ENCODE measurements at places on chromosomes 7 and 10.

DNA sequence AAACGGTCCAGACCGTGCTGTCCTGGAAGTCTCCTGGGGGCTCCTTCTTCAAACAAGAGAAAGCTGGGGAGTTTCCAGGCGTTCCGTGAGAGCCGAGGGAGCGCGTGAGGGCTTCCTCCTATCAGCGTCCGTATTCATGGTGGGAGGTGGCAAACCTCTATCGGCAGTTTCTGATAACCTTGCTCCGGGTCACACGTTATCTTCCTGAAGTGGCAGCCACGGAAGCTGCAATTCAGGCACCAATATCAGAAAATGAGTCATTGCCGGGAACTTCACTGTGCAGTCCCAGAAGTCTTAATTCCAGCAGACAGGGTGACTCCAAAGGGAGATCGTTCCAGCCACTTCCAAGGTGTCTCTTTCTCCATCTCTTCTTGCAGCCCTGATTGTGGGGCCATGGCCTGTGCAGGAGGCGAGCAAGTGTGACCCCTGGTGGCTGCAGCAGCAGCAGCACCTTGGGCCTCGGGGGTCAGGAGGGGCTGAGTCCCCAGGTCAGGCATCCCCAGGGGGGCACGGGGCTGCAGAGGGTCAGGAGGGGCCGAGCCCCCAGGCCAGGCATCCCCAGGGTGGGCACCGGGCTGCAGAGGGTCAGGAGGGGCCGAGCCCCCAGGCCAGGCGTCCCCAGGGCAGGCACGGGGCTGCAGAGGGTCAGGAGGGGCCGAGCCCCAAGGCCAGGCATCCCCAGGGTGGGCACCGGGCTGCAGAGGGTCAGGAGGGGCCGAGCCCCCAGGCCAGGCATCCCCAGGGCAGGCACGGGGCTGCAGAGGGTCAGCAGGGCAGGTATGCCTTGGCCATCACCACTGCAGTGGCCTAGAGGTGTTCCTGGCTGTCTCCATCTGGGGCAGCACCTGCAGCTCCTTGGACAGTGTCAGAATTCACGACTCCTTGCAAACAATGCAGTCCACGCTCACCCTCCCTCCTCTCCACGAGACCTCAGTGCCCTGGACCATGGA is 538.7 kb downstream of the DNAJB6 start:
- DNase-seq = peak; percentile 43

DNA sequence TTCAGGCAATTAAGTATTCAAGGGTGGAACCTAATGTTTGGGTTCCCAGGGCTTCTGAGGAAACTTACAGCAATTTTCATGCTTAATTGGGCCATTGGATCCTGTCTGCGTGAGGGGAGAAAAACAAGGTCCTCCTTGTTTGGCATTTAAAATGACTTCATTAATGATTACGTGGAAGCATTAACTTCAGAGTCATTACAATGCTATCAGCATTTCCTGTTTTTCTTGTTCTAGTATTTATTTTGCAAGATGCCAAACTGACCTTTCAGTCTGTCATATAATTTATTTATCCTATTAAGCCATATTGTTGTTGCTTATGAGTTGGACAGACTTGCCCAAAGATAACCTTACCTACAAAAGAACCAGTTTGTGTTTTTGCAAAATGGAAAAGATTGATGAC is 324.1 kb upstream of the LRRN3 start:
- DNase-seq = no peak

- no peak for DNase-seq
Observed at GRCh38 chr10:60508037-60508436, 118.4 kb upstream of the ANK3 start.

DNA sequence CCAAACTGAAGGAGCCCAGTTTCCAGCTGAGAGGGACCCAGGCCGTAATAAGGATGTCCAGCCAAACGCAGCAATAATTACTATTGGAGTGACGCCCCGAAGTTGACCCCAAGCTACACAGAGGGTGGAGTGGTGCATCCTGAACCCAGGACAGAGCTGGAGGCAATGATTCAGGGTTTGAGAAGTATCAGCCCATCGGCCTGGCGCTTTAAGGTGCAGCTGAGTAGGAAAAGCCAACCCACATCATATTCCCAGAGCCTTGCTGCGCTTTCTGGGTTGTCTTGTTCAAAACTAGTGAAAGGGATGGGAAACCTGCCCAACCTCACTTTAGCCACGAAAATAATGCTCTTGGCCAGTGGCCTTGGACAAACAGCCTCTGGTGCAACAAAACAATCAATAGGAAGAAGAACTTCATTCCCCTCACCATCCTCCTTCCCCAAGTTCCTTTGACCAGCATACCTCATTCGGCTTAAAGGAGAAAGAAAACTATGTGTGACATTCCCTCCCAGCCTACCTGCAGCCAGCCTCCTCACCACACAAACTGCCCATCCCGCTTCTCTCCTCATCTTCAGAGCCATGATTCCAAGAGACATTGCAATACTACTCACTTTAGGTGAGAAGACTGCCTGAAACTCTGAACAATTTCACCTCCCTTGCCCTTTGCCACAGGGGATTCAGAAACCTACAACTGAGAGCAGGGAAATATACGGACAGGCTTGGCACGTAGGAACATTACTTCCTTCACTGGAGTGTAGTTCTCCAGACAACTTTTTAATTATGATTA is 217.2 kb upstream of the MKLN1 start:
- DNase-seq = peak; percentile 41

DNA sequence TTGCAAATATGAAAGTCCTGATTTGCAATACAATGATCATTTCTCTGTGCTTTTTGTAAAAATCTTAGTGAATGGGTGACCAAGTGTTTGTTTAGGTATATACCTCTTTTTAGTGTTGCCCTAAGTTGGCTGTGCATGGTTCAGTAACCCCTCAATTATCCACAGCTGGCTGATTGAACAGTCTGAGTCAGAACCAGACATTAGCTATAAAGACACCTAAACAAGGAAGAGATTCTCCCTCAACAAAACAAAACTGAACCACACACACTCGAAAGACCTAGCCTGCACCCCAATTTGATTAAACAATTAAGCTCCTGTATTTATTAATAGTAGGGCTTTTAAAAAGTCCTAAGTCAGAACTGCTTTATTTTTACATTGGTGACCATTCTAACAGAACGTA is 2.8 kb downstream of the RSBN1L start:
- peak; percentile 31 for DNase-seq

DNA sequence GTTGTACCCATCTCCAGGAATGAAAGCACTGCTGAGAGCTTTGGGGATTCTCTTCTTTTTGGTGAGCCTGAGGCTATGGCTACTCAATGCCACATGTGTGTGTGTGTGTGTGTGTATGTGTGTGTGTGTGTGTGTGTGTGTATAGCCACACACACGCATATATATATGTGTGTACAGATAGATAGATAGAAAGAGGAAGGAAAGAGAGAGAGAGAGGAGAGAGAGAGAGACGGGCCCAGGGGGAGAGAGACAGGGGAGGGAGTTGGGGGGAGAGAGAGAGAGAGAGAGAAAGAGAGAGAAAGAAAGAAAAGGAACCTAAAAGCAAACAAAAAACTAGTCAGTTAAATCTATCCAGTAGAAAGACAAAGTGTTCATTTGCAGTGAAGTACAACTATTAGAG is 8.3 kb downstream of the SLC13A4 start:
- no peak for DNase-seq

DNA sequence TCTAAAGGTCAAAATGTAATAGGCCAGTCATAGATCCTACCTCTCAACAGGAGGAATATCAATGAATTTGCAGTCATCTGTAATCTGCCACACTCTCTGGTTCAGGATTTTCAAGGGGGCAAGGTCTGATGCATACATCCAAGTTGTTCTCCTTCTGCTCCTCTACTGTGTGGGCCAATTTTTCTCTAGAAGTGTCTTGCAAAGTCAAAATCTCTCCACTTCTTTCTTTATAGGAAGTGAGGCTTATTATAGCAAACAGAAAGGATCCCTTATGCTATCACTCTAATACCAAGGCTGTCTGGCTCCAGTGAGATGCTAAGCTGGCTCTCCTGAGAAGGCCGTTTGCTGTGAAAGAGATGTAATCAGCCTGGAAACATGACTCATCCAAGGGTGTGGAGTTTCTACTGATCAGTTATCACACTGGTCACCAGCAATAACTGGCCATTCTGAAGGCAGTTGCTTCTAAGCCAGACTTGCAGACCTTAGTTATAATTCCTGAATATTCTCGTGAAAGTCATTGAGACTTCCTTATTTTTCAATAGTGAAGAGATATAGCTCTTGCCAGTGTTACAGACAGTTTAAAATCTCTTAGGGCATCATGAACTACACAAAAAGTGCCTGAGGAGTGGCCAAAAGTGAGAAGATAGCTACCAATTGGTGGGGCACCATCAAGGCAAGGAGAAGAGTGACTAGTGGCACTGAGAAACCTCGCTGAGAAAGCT is 43.2 kb upstream of the LRGUK start:
- no peak for DNase-seq

DNA sequence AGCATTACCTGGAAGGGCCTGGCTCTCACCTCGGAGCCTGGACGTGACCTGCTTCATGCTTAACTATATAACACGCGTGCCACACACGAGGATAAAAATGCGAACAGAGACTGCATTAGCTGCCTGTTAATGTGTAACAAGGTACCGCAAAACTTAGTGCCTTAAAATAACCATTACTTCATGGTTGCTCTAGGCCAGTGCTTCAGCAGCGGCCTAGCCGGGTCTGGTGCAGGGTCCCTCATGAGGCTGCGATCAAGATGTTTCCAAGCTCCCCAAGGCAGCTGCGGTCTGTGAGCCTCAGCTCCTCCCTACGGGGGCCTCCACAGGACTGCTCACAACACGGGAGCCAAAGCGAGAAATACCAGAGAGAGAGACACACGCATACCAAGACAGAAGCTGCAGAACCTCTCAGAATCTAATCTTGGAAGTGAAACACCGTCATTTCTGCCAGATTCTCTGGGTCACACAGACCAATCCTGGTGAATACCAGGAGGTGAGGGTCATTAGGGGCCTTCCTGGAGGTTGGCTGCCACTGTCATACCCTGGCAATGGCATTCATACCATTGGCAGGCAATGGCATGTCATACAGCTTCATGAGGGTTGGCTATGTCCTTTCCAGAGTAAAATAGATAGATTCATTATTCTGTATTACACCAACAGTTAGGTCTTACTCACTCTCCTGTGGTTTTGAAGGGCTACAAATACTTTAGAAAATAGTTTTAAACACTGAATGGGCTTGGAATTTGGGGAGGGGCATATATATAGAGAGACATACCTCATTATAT is 94.5 kb downstream of the HIPK2 start:
- no peak for DNase-seq

- no peak for DNase-seq
Observed at GRCh38 chr10:66564287-66564686, 361.5 kb upstream of the LRRTM3 start.

GRCh38 chr7:25124465-25125136 is 459 bp downstream of the CYCS start:
- no peak for DNase-seq

GRCh38 chr7:84666651-84667050 is 472.1 kb upstream of the SEMA3A start:
- DNase-seq = no peak

DNA sequence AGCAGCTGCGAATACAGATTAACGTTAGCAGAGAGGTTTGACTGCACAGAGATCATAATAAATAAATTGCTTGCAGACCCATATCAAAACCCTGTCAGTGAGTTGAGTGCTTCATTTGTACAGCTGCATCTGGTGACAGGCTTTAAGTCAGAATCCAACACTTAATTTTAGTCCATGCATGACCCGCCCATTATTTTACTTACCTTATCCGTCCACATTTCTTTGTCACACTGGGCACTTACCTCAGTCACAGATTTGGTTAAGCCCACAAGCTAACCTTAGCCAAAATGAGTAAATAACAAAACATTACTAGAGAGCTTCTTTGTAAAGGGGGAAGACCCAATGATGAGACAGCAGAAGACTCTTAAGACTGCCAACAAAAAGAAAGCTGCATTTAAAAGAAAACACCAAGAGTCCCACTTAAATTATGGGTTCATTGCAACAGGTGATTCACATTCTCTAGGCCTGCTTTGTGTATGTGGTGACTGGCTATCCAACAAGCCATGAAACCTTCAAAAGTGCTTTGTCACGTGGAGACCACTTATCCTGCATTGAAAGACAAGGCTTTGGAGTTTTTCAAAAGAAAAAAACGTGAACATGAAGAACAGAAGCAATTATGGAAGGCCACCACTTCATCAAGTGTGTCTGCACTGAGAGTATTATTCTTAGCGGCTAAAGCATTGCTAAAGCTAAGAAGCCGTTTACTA is 32.2 kb downstream of the PHTF2 start:
- no peak for DNase-seq

- DNase-seq = peak; percentile 86
Observed at GRCh38 chr7:102431617-102432298, 1.6 kb upstream of the ORAI2 start.

- no peak for DNase-seq
Observed at GRCh38 chr7:7884855-7885254, 83.7 kb upstream of the GLCCI1 start.

DNA sequence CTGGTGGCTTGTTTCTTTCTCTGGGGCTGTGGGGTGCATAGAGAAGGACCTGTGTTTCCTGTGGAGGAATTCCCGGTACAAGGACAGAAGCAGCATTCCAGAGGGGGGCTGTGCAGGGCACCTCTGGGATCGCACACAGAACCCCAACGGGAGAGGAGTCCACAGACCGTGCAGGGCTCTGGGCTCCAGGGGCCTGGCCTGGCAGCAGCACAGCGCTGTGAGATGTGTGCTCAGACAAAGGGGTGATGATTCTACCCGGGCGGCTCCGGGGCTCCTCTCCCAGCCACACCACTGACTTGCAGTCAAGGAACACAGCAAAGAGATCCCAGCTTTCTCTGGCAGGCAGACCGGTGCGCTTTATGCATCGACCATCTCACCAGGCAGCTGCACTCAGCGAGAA is 6.9 kb upstream of the SHH start:
- no peak for DNase-seq

GRCh38 chr7:2471022-2471329 is 5.2 kb downstream of the GRIFIN start:
- no peak for DNase-seq

GRCh38 chr7:46003896-46004875 is 83.1 kb upstream of the IGFBP3 start:
- DNase-seq = no peak

- DNase-seq = no peak
Observed at GRCh38 chr7:90678986-90679385, 82.9 kb downstream of the CDK14 start.

- no peak for DNase-seq
Observed at GRCh38 chr7:16357921-16358320, 63.4 kb downstream of the CRPPA start.

GRCh38 chr10:13724484-13724883 is 137.7 kb downstream of the PRPF18 start:
- DNase-seq = no peak

- DNase-seq = no peak
Observed at GRCh38 chr7:69130396-69130795, 467.9 kb upstream of the AUTS2 start.
